ENCODE measurements at places on chromosomes 16 and 17.
A peak's percentile ranks its signal among the peaks of the same experiment; 100 is the strongest.

DNA sequence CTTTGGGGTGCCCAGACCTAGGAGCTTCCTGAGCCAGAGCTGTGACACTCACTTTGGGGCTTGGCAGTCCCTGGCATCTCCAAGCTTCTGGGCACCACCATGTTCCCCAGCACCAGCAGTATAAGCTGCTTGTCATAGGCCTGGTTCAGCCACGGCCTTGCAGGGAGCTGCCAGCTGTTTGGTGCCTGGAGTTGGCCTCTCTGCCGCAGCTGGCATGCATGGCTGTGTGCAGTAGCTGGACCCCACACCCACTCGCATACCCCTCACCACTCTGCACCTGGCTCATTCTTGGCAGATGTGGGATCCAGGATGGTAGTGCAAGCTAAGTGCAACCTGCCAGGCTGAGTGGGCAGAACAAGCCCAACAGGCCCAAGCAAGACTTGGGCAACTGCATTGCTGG is 73.4 kb upstream of the BRD7 start:
- DNase-seq: no peak

DNA sequence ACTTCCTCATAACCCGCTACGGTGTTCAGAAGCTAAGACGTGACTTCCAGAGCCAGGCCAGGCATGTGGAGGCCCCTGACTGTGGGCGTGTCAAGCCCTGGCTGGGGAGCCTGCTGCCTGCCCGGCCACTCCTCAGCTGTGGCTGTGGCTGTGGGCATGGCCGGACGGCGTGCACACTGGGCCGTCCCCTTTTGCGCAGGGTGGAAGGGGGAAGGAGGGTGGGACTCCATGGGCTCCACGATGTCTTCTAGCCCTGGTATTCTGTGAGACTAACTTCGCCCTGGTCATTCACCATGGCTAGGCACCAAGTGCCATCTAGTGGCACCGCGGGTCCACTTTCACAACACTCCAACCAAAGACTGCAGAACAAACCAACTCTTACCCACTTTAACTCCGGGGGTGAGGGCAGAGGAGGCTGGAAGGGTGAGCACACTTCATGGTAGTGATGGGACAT is 67.9 kb downstream of the N4BP1 start:
- DNase-seq: no peak

DNA sequence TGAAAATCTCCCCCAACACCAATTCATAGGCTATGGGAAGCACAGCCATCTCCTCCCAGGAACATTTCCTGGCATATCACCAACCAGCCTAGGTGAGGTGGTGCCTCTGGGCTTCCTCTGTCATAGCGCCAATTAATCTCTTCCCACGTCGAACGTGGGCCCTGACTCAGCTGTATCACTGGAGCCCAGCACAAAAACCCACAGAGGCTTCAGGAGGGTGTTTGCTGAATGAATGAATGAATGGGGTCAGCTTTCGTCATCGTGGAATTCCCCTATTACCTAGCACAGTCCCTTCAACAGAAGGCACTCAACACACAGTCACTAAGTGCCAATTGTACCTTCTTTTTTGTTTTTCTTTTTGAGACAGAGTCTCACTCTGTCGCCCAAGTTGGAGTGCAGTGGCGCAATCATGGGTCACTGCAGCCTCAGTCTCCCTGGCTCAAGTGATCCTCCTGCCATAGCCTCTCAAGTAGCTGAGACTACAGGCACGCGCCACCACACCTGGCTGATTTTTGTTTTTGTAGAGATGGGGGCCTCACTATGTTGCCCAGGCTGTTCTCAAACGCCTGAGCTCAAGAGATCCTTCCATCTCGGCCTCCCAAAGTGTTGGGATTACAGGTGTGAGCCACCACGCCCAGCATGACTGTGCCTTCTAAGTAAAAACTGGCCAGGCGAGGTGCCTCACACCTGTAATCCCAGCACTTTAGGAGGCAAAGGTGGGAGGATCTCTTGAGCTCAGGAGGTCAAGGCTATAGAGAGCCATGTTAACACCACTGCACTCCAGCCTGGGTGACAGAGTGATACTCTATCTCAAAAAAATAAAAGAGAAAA is 4.1 kb downstream of the ZNF688 start:
- no peak for DNase-seq

GRCh38 chr17:28345419-28346198 is 10.0 kb downstream of the TNFAIP1 start:
- DNase-seq: no peak

DNA sequence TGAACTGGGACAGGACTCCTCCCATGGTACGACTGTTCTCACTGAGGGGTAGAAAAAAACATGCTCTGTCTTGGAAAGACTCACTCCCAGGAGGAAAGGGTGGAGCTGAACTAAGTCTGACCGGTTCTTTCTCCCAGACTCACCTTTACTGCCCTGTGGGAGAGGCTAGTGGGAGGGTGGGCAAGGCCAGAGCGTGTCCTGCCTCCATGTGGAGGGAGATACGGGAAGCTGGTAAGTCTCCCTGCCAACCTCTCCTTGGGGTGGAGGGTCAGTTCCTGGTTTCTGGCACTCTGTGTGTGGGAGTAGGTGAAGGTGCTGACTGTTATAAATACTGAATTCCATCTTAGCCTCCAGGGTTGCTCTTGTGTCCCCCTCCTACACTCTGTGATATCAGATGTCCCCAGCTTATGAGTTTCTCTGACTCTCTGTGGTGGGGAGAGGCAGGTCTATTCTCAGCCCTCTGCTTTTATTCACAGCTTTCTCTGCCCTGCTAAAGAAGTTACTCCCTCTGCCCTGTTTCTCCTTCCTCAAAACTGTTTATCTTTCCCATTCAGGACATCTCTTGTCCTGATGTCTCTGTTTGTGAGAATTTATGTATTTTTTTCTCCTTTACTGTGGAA is 26.9 kb upstream of the FAM20A start:
- no peak for DNase-seq

DNA sequence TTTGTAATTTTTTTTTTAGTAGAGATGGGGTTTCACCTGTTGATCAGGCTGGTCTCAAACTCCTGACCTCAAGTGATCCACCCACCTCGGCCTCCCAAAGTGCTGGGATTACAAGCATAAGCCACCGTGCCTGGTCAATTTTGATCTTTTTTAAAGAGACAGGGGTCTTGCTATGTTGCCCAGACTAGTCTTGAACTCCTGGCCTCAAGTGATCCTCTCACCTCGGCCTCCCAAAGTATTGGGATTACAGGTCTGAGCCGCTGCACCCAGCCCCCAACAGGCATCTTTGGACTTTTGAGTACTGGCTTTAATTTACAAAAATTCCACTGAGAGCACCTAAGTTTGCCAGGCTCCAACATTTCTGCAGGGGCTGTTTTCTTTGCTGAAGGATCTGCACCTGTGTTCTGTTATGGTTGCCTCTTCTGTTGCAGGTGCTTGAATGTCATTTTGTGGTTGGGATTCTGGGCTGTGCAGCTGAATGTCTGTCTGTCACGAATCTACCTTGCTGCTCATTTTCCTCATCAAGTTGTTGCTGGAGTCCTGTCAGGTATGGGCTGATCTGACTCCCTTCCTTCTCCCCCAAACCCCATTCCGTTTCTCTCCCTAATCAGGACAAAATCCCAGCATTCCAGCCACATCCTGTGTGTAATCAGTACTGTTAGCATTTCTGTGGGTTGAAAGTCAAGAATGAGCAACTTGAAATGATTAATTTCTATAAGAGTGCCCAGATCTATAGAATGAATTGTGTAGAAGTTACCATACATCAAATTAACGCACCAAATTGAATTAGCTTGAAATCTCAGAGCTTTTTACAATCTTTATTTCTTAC is 8.5 kb downstream of the G6PC1 start:
- no peak for DNase-seq

DNA sequence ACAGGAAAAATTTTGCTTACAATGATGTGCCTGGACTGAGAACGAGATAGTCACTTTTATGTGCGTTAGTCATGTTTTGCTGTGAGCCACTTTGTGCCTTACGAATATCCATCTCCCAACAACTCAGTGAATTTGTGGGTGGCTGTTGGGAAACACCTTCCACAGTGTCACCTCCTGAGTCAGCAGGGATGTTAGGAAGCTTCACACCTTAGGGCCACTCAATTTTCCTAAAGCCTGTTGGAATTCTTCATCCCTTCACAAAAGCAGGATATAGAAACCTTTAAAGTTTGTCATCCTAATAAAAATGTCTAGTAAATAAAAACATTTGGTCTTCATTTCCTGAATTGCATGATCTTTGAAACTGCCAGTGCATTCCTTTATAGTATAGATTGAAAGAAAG is 4.3 kb upstream of the KRTAP3-1 start:
- peak; percentile 42 for DNase-seq

- peak; percentile 68 for DNase-seq
Observed at GRCh38 chr17:59427425-59427921, 96.0 kb downstream of the YPEL2 start.

- no peak for DNase-seq
Observed at GRCh38 chr16:81335669-81336068, 20.9 kb downstream of the GAN start.

DNA sequence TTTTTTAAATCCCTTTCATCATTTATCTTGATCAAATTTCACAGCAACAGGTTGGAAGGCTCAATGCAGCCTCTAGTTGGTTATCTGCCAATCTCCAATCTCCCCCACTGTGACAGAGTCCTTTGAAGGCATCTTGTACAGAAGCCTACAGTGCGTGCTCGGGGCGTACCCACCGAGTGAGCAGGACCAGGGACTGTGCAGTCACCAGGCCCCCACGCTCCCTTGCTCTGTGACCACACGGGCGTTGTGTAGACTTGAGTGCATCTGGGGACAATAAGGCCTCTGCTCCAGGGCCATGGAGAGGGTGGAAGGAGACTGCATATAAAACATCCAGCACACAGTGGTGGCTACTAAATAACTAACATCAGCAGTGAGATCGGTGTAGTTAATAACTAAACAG is 63.4 kb downstream of the GTF3C1 start:
- no peak for DNase-seq

Data from GM04503 (cell line).